Stimulated activated CD8-positive, alpha-beta memory T cell treated with anti-CD3 and anti-CD28 coated beads, Interleukin-12 subunit alpha, Interleukin-12 subunit beta, amount 100 ng/mL, for 1 hour (primary cell): ENCODE measurements at places on chromosomes 16 and 17.
A peak's percentile ranks its signal among the peaks of the same experiment; 100 is the strongest.

GRCh38 chr16:2501946-2502895, 11.5 kb upstream of the ATP6V0C start:
- DNase-seq: no peak

GRCh38 chr17:65099941-65100315, 37.2 kb upstream of the RGS9 start:
- peak; percentile 42 for DNase-seq

DNA sequence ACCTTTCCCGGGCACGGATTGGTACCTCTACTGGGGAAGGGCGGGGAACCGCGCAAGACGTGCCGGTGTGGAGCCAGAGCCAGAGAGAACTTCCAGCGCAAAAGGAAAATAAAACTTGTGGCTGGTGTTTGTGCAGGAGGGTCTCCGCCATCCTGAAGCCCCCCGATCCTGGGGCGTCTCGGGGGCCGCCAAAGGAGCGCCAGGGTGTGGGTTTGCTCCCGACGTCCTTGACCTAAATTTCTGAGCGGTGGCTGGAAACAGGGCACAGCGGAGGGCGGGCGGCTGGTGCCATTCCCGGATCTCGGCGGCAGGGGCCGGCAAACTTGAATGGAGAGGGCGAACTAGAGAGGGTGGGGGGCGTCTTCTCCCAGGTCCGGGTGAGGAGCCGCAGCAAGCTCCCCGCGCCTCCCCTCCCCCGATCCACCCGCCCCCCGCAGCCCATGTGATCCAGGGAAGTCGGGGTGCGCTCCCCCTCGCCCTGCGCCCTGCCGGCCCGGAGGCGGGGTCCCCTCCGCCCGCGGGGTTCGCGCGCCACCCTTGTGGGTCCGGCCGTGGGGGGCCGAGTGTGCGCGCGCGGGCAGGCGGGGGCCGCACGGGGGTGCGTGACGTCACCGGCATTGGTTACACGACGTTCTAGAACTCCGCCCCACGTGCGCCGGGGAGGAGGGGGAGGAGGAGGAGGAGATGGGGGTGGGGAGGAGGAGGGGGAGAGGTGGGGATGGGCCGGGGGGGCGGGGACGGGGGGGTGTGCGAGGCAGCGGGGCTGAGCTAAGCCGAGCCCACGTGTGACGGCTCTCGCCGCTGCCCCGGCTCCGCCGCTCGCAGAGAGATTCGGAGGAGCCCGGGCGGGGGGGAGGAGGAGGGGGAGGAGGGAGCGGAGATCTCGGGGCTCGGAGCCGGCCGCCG, at the start of gene MSI2:
Gene MSI2 (plus strand): TSS at position 748 of the 906 bp plus-strand sequence. CDS start 220 bp downstream, outside the sequence.
- peak; percentile 90 for DNase-seq

GRCh38 chr16:74455213-74455612, 33.9 kb upstream of the CLEC18B start:
- DNase-seq: no peak

DNA sequence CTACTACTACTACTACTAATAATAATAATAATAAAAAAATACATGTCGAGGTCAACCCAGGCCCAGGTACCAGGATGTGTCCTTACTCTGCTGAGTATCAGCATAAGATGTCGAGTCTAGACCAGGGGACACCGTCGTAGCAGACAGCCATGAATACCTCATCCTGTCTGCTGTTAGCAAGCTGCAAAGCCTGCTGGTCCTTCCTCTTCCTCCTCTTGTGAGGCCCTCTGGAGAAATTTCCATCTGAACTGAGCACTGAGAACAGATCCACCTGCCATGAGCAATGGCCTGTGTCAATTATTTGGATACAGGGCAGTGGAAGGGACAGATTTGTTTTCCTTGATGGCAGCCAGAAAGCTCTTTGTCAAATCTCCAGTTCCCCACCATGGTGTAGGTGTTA, 168.5 kb downstream of the XYLT1 start:
- no peak for DNase-seq

DNA sequence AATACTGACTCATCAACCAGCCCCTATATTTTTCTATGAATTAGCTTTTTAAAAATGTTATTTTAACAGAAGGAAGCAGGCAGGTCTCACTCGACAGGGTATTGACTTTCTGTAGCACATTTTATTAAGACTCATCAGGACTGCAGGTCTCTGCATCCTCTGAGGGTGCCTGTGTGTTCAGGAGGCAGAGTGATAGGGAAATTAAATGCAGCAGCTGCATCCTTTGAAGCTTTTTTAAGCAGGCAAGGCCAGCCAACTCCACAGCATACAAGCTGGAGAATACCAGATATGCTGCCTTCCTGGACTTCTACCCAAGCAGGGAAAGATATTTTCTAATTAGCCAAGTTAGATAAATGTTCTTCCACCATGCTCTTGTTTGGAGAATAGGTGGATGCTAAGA, 124.9 kb downstream of the WSCD1 start:
- DNase-seq: no peak

DNA sequence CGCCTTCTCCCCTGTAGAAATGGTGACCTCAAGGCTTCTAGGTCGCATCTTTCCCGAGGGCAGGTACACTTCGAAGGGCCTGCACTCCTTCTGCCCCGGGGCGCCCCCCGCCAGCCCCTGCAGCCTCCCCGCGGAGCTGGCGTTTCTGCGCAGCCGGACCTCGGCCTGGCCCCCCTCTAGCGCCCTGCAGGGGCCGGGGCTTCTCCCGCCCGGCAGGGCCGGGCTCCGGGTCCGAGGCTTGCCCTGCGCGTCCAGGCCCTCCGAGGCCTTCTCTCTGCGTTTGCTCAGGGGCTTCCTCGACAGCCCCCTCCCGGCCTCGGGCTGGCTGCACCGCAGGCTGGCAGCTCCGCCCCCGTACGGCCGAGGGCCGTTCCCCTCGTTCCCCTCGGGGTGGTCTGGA, 2.1 kb downstream of the MEFV start:
- no peak for DNase-seq

GRCh38 chr17:44408786-44409185, 19.3 kb upstream of the ITGA2B start:
- no peak for DNase-seq

DNA sequence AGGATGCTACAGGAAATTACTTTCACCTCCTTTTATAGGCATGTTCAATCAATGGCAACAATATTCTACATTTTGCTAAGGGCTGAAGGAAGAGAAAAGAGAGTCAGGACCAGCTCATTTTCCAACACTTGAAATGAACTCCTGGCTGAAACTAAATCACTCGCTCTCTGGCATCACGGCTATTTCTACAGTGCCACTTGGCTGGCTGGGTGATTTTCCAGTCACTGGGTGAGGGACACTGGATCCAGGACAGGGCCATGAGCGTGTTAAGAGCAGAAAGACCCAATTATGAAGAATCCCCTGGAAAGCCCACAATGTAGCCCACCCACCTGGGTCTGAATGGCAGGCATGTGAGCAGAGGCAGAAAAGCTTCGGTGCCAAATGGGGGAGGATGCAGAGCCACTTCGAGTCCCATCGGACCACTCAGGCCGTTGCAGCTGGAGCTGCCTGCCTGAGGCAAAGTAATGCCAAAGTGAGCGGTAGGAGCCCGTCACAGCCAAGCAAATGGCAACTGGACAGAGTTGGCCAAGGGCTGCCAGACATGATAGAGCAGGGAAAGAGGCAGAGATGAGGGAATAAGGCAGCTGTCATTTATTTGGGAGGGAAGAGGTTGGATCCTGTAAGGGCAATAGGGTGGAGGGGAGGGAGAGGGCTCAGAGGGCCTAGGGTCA, 246.2 kb downstream of the STX8 start:
- DNase-seq: no peak

DNA sequence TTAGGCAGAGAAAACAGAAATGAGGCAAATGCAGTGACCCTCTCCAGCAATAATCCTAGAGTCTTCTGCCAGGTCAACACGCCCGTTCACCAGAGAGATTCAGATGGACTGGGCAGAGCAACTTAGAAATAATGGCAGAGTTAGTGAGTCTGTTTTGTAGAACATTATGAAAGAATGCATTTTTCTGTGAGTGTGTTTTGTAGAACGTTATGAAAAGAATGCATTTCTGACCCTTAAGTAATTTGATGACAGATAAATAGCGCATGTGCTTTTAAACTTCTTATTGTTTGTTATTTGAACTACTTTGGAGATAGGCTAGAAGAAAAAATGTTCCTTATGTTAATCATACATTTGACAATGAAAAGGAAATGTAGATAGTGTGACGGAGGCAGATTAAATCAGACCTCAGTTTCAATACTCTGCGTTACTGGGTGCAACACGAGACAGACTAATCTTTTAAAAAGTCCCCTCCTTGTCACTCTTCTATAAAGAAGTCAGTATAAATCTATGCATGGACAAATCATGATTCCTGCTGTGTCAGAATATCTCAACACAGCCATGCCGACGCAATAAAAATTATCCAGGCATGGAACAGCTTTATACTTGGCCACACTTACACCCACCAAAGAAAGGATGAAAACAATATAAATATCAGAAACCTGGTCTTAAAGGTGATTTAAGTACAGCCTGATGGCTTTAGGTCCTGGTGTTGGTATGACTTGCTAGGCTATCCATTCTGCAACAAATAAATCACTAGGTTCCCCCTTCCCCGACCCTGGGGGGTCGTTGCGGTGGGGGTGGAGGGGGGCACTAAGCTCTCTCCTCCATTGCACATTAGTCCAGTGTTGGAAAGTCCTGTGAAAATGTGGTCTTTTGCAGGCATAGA, 47.8 kb downstream of the MARCHF10 start:
- DNase-seq: no peak

DNA sequence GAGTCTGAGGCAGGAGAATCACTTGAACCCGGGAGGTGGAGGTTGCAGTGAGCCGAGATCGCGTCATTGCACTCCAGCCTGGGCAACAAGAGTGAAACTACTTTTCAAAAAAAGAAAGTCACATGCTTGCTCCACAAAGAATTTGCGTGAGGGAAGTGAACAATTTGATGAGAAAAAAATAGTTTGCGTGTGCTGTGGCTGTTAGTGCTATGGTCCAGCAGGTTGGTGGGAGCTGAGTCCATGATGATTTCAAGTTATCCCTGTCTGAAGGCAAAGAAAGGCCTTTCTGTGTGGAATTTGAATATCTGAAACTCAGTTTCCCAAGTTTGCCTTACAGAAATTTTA, 21.0 kb downstream of the PRCD start:
- no peak for DNase-seq

- DNase-seq: peak; percentile 75
Measured at GRCh38 chr17:35063514-35064223, at the start of gene RFFL. TSS of gene RFFL (minus strand) at chr17:35063707. CDS start at chr17:35026553, 37,154 bp downstream.

DNA sequence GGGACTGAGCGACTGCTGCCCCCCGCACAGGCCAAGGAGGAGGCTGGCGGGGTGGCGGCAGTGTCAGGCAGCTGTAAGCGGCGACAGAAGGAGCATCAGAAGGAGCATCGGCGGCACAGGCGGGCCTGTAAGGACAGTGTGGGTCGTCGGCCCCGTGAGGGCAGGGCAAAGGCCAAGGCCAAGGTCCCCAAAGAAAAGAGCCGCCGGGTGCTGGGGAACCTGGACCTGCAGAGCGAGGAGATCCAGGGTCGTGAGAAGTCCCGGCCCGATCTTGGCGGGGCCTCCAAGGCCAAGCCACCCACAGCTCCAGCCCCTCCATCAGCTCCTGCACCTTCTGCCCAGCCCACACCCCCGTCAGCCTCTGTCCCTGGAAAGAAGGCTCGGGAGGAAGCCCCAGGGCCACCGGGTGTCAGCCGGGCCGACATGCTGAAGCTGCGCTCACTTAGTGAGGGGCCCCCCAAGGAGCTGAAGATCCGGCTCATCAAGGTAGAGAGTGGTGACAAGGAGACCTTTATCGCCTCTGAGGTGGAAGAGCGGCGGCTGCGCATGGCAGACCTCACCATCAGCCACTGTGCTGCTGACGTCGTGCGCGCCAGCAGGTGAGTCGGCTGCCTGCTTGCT, 5.6 kb upstream of the TMEM88 start:
- no peak for DNase-seq

DNA sequence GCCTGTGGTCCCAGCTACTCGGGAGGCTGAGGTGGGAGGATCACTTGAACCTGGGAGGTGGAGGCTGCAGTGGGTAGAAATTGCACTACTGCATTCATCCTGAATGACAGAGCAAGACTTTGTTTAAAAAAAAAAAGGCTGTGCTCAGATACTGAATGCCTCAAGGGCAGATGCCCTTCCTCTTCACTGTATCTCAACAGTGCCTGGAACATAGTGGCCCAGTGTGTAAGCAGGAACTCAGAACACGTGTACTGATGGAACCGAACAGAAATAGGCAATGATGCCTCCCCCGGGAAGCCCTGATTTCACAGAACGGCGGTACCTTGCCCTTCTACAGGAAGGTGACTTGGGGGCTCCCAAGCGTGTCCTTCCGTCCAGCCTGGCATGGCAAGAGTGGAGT, 46.8 kb downstream of the PLXDC1 start:
- DNase-seq: no peak

DNA sequence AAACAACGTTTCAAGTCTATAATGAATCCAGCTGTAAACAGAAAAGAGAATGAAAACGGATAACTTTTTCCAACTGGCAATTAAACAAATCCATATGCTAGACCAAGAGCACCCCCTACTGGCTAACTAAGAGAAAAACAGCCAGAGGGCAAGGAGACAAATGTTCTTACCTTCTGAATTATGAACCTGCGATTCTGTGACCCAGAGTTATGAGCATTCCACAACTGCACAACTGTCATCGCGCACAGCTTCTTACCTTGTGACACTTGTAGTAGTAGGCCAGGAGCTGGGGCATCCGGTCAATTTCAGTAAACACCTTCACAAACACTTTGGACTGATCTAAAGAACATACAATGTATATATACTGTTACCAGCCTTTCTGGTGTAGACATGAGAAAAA, 18.6 kb downstream of the COG7 start:
- DNase-seq: no peak

DNA sequence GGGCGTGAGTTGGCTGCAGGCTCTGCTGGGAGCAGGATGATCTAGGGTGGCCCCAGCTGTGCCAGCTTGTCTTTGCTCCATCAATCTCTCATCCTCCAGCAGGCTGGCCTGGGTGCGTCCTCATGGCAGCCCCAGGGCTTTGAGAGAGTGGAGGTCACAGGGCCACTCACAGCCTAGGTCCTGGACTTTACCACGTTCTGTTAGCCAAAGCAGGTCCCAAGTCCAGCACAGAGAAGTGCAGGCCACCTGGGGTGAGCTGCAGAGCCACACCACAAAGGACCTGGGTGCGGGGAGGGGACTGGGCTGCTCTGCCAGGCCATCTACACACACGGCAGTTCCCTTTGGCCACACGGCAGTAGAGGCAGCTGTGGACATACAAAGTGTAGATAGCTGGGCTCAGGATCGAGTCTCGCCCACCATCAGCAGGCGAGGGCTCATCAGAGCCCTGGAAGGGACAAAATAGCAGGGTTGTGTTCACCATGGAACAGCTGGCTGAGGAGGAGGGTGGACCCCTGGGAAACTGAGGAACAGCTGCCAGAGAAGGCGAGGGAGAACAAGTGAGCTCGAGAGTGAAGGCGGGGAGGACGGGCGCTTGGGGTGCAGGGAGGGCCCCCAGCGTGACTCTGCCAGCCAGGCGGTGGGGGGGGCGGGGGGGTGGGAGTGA, 30.0 kb downstream of the SREBF1 start:
- DNase-seq: no peak

DNA sequence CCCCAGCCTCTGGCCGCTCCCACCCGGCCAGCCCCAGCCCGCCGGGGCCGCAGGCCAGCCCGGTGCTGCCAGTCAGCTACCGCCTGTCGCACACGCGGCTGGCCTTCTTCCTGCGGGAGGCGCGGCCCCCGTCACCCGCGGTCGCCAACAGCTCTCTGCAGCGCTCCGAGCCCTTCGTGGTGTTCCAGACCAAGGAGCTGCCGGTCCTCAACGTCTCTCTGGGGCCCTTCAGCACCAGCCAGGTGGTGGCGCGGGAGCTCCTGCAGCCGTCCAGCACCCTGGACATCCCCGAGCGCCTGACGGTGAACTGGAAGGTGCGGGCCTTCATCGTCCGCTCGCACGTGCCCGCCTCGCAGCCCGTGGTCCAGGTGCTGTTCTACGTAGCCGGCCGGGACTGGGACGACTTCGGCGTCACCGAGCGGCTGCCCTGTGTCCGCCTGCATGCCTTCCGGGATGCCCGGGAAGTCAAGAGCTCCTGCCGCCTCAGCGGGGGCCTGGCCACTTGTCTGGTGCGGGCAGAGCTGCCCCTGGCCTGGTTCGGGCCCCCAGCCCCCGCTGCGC, 46.8 kb downstream of the TMEM132E start:
- no peak for DNase-seq
